Activated CD4-positive, alpha-beta T cell treated with anti-CD3 and anti-CD28 coated beads for 1 hour (primary cell): ENCODE measurements at places on chromosomes 3 and 15.

GRCh38 chr3:116002235-116002634 is 378.9 kb downstream of the GAP43 start:
- DNase-seq = no peak

- DNase-seq = no peak
These were observed 34.0 kb downstream of the FGD5 start for GRCh38 chr3:14852717-14853116.

- DNase-seq = no peak
These were observed 315.9 kb downstream of the BCHE start for GRCh38 chr3:165521131-165521871.

DNA sequence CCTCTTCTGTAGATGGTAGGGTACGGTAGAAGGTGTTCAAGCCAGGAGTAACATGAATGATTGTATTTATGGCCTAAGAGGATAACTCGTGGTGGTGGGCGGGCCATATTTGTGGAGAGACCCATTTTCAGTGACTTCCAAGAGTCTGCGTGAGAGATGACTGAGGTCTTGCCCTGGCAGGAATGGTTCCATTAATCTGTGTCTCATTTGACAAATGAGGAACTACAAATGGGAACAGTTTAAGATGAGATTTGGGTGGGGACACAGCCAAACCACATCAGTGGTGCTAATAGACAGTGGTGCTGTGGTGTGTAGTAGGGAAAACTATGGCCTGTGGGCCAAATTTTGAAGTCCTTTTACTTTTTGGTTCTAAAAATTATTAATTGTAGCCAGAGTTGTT is 47.1 kb downstream of the FLNB start:
- no peak for DNase-seq

DNA sequence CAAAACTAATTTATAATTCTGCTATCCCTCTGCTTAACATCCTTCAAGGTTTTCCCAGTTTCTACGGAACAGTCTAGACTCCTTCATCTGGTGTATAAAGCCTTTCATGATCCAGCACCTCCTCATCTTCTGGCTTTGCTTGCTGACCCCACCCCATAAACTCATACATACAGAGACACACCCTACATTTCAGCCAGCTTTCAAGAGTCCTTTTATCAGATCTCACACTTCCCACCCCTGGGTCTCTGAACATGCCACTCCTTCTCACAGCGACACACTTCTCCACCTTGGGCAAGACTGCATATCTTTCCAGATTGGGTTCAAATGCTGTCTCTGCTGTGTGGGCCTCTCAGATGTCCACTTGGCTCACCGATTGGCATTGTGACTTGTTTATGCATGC is 166.8 kb upstream of the LPP start:
- no peak for DNase-seq

DNA sequence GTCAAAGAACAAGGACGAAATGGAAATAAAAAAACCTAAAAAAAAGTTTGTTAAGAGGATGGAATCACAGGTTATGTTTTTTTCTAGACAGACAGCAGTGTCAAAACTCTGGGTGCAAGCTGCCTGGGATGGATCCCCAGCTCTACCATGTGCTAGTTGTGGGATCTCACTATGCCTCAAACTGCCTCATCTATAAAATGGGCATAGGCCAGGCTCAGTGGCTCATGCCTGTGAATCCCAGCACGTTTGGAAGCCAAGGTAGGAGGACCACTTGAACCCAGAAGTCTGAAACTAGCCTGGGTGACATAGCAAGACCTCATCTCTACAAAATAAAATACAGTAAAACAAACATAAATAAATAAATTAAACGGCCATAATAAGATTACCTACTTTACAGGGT is 4.6 kb downstream of the PLD1 start:
- no peak for DNase-seq

GRCh38 chr15:64224511-64224910 is 61.7 kb upstream of the PPIB start:
- DNase-seq = no peak

DNA sequence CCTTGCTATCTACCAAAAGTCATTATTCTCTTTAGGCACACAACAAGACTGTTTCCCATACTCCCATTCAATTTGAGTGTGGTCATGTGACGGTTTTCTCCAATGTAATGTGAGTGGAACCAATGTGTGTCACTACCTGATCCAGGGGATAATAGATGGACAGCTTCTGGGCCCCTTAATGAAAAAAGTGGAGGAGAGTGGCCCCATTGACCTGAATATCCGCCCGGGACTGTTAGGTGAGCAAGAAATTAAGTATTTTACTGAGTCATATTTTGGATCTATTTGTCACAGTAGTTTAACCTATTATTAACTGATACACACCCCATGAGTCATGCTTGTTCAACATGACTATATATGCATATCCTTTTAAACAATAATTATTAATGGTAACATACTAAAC is 15.1 kb upstream of the ARID3B start:
- DNase-seq = no peak

- DNase-seq = no peak
These were observed 323.9 kb downstream of the SV2B start for GRCh38 chr15:91424001-91424400.

- DNase-seq = no peak
These were observed 52.8 kb downstream of the CRTC3 start for GRCh38 chr15:90582553-90582952.

DNA sequence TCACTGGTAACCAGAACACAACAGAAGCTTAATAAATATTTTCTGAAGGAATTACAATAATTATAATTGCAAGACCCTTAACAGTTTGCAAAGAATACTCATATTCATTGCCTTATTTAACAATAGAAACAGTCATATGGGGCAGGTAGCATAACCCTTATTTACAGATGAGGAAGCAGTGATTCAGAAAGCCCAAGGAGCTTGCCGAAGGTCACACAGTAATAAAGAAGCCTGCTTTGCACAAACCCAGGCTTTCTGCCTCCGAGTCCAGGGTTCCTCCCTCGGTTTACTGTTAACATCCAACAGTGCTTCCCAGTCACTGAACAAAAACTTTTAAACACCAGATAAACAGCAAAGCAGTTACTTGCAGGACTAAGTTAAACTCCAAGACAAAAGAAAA is 35.3 kb downstream of the SRGAP3 start:
- no peak for DNase-seq

- DNase-seq = no peak
These were observed 43.4 kb downstream of the NR2C2 start for GRCh38 chr3:14990780-14991148.

GRCh38 chr15:45644437-45644836 is 9.6 kb downstream of the SQOR start:
- DNase-seq = no peak

- no peak for DNase-seq
These were observed 451.1 kb upstream of the KCNMB2 start for GRCh38 chr3:178084938-178085816.
